PC-9 (cell line): ENCODE measurements at places on chromosomes 6 and 20. TPM values are rescaled to one million over a fixed set of nuclear protein-coding genes. Genes with fewer than 3 reads are reported as not detected.

DNA sequence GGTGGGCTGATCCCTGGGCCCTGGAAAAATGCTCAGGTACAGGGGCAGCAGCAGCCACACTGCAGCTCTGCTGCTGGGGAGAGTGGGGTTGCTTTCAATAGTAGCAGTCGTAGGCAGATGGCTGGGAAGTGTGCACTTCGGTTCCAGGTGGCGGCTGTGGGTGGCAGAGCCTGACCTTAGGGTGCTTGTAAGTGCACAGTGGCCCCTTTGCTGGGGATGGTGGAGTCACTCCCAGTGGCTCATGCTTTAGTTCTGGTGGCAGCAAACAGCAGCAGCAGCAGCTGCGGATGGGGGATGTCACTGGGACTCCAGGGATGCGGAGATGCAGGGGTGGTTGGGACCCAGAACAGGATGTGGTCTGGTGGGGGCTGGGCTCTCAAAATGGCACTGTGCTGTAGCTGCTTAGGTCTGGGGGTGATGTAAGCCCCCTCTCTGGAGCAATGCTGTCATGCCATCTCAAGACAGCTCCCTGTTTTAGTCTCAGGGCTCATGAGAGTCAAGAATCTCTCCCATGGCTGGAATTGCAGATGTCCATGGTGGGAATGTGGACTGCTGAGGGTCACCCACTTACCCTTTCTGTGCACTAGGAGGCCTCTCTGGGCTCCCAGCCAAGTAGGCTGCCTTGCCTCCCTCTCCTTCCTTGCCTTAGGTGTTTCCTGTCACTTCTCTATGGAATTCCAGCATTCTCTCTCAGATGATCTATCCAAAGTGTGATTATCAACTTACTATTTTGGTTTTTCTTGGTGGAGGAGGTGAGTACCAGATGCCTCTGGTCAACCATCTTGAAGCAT, 146.7 kb upstream of the SLC22A23 start:
- H3K36me3 ChIP-seq = no peaks in the 10 kb centered on the region
- no peak overlapping the region for H3K4me3 ChIP-seq
- no peak for DNase-seq
- peaks cover 6% of the 10 kb centered on the region; the same call in 1 of the 2 replicates for H3K4me1 ChIP-seq

- no peak overlapping the region for H3K4me3 ChIP-seq
- H3K36me3 ChIP-seq = no peaks in the 10 kb centered on the region
- H3K27ac ChIP-seq = no peak overlapping the region
- H3K4me1 ChIP-seq = no peaks in the 10 kb centered on the region
Measured at GRCh38 chr6:121849477-121849876, 414.0 kb downstream of the GJA1 start.

Gene ERMARD
- total RNA-seq = 19.3 and 28.2 TPM in 2 replicates

Gene CST2
- total RNA-seq = not detected in 2 replicates

GRCh38 chr6:136737871-136738691, 54.2 kb downstream of the MAP3K5 start:
- H3K4me3 ChIP-seq = no peak overlapping the region
- H3K27me3 ChIP-seq = no peaks in the 10 kb centered on the region
- no peak for DNase-seq
- no peaks in the 10 kb centered on the region for H3K36me3 ChIP-seq
- H3K4me1 ChIP-seq = no peaks in the 10 kb centered on the region
- no peak overlapping the region for H3K27ac ChIP-seq

GRCh38 chr6:139713900-139714506, 339.6 kb upstream of the CITED2 start:
- H3K4me1 ChIP-seq = peaks cover 46% of the 10 kb centered on the region
- DNase-seq = peak; percentile 15
- H3K27ac ChIP-seq = peak overlapping the region; percentile 71
- no peak overlapping the region for H3K4me3 ChIP-seq
- H3K27me3 ChIP-seq = no peaks in the 10 kb centered on the region
- H3K36me3 ChIP-seq = no peaks in the 10 kb centered on the region

Gene DACT2
- total RNA-seq = not detected in 2 replicates

GRCh38 chr6:167748458-167749379, 78.0 kb upstream of the AFDN start:
- no peak overlapping the region for H3K4me3 ChIP-seq
- no peak for DNase-seq
- H3K4me1 ChIP-seq = peaks cover 16% of the 10 kb centered on the region
- H3K27ac ChIP-seq = no peak overlapping the region
- peaks cover 11% of the 10 kb centered on the region; the same call in 1 of the 2 replicates for H3K27me3 ChIP-seq
- no peaks in the 10 kb centered on the region for H3K36me3 ChIP-seq

GRCh38 chr6:152356662-152357061, 280.5 kb downstream of the SYNE1 start:
- no peaks in the 10 kb centered on the region for H3K36me3 ChIP-seq
- no peak overlapping the region for H3K4me3 ChIP-seq
- H3K27me3 ChIP-seq = no peaks in the 10 kb centered on the region

Gene DEFB110
- total RNA-seq = not detected in 2 replicates

Gene SLC25A27
- 25.0 and 27.1 TPM in 2 replicates for total RNA-seq

Gene FAM83B
- total RNA-seq = 10.1 and 15.6 TPM in 2 replicates
